OCI-M1 (cell line): ENCODE measurements at places on chromosomes 4 and X.

DNA sequence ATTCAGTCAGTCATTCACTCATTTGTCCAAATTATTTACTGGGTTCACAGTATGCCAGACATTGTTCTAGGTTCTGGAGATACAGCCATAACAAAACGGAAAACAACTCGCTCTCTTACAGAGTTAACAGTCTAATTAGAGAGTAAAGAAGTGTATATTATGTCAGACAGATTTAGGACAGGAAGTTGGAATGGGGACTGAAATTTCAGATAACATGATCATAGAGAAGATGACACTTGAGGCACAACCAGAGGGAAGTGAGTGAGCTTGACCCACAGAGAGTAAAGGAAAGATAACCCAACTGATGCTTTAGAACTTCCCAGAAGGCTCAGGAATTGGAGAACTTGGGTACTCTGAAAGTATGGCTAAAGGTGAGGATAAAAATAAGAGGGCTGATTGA is 139.4 kb downstream of the ZAR1 start:
- DNase-seq, result peak; percentile 66

GRCh38 chr4:93066749-93067148 is 761.8 kb upstream of the ATOH1 start:
- no peak for DNase-seq

GRCh38 chrX:47900833-47901232 is 64.1 kb downstream of the ZNF81 start:
- DNase-seq, result peak; percentile 49

- no peak for DNase-seq
Measured at GRCh38 chrX:150227873-150228410, 135.2 kb upstream of the MAMLD1 start.

GRCh38 chr4:36211084-36211483 is 33.2 kb downstream of the ARAP2 start:
- DNase-seq, result no peak
